Fibroblast of skin of right quadriceps (primary cell): ENCODE measurements at places on chromosomes 11 and 22.

- no peak for DNase-seq
Observed at GRCh38 chr11:96194581-96195374, 148.2 kb downstream of the MAML2 start.

- no peak for DNase-seq
Observed at GRCh38 chr11:69821511-69822040, 2.4 kb upstream of the FGF3 start.

DNA sequence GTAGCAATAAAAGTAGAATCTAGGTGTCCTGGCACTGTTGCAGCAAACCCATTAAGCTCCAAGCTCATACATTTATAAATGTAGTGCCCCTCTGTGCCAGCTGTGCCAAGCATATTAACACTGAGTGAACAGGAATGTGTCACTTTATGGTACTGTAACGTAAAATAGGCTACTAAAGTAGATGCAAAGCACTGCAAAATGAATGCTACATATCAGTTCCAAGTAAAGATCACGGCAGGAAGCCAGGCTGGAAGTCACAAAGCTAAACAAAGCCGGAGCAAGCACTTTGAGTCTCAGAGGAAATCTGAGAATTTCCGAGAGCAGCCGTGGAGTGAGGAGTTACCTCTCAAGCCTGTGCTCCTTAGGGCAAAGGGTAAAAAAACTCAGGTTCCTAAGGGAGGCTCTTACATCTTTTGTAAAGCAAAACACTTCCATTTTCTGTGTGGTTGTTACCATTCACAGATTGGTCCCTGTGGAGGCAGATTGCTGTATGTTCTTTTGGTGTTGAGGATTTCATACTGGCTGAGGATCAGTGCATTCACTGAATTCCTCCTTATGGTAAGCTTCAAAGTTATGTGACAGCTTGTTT is 85.7 kb downstream of the WNT11 start:
- DNase-seq: no peak

GRCh38 chr22:32475468-32476010 is 928 bp downstream of the FBXO7 start:
- no peak for DNase-seq

DNA sequence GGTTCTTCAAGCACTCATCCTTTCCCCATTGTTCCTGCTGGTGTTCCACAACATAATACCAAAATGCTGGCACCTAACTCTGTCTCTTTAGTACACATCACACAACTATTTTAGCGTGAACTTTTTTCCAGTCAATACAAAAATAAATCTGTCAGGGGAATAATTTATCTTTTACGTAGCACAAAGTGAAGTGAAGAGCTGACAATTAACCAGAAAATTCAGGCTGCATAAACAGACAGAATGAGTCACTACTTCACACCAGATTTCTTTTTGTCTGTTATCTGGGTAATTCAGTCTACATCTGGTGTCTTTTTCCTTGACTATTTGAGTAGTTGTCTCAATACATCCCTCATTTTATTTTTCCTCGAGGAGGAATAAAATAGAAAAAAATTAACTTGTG is 7.9 kb upstream of the ETS1 start:
- peak; percentile 89 for DNase-seq

DNA sequence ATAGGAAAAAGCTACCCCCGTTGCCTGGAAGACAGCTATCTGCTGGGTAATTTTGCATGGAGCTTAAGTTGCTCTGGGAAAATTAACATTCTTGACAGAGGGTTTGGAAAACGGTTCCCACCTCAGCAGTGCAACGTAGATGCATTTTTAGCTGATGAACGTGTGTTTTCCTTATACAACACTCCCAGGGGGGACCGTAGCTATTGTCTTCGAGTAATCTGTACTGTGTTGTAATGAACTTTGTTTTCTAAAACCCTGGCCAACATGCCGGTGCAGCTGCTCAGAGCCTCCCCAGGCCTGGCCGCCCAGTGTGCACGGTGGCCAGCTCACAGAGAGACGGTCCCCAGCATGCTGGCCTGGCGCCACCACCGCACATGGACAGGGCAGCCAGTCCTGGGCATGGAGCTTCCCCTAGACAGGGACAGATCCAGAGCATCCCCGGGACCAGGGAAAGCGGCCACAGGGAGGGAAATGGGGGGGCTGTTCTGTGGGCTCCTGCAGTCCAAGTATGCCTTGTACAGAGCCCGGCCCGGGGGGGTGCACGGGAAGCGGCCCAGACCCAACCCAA is 2.2 kb downstream of the TNNT3 start:
- peak; percentile 57 for DNase-seq

DNA sequence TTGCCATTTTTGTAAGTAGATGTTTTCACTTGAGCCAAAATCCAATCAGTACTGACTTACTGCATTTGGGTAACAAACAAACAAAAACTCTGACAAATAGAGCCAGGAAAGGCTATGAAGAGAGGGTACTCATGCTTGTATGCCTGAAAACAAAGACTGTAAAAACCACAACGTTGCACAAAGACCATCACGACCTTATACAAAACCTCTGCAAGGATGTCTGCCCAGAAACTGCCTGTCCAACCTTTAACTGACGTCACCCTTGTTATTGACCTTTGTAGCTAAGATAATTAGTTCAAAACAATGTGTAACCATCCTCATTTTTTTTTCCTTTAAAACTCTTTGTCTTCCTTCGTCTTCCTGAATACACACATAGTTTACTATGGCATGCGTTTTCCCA is 804 bp upstream of the CREBZF start:
- no peak for DNase-seq

DNA sequence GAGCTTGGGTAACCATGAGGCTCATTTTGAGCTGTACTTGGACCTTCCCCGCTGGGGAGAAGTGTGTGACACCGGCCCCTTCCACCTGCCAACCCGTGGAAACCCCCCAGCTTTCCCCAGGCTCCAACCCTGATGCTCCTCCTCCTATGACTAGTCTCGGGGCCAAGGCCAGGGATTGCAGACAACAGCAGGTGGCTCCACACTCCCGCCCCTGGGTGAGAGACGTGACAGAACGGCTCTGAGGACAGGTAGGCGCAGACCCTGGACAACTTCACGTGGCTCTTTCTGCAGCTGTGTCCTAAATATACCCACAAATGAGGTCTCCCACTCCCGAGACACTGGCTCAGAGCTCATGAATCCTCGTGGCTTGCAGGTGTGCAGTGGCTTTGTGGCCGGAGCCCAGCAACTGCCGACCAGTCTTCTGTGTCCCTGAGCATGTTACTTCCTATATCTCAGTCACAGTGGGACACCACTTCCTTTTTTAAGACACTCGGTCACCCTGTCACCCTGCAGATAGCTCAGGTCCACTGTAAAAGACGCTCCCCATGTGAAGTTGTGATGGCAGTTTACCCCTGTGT is 55.2 kb downstream of the NECTIN1 start:
- no peak for DNase-seq

GRCh38 chr11:112718483-112718882 is 242.7 kb upstream of the NCAM1 start:
- DNase-seq: peak; percentile 24

GRCh38 chr11:74957937-74958629 is 9.0 kb downstream of the SPCS2 start:
- no peak for DNase-seq

DNA sequence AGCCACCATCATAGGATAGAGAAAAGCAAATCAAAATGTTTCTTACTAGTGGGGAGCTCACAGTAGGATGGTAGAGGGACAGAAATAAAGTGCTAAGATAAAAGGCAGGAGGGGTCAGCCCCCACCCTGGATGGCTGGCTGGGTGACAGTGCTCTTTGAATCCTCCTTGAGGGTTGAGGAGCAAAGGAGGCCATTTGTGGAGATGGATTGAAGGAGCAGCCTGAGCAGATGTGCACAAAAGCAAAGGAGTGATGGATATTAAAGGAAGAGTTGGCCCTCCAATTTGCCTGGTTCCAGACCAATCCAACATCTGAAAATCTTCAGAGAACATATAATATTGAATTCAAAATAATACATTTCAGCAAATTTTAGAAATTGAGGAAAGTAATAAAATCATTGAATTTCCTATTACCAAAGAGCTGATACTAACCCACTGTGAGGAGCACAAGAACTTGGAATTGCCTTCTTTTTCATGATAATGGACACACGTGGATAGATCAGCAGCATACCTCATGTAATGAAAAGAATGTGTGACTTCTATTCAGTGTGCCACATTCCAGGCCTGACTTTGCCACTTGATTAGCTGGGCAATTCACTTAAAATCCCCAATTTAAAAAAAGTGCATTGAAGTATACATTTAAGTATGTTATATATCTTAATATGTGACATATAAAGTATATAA is 287.0 kb downstream of the FAT3 start:
- DNase-seq: no peak

GRCh38 chr11:2798951-2799761 is 86.4 kb downstream of the CDKN1C start:
- DNase-seq: no peak

GRCh38 chr11:66204412-66204811 is 64.0 kb upstream of the RAB1B start:
- no peak for DNase-seq

DNA sequence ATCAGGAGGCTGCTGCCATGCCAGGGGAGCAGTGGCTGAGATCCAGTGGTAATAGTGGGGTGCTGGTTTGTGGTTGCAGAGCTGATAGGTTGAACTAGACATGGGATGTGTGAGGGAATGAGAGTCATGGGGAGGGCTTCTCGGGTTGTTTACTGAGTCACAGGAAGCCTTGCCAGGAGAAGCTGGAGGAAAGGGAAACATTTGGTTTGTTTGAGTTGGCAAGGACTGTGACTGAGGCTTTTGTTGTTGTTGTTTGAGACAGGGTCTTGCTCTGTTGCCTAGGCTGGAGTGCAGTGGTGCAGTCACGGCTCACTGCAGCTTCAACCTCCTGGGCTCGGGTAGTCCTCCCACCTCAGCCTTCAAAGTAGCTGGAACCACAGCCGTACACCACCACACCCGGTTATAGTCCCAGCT is 49.3 kb downstream of the CABIN1 start:
- peak; percentile 87 for DNase-seq

- no peak for DNase-seq
Observed at GRCh38 chr11:76096552-76096951, 109.8 kb downstream of the WNT11 start.

GRCh38 chr11:76329084-76329648 is 51.8 kb downstream of the THAP12 start:
- DNase-seq: peak; percentile 53

GRCh38 chr11:21460082-21460481 is 732.8 kb upstream of the ANO5 start:
- DNase-seq: no peak

- DNase-seq: no peak
Observed at GRCh38 chr11:34416766-34417165, 22.0 kb upstream of the CAT start.
